Lung (tissue), 17 donors: ENCODE measurements at places on chromosomes 2 and 18.

DNA sequence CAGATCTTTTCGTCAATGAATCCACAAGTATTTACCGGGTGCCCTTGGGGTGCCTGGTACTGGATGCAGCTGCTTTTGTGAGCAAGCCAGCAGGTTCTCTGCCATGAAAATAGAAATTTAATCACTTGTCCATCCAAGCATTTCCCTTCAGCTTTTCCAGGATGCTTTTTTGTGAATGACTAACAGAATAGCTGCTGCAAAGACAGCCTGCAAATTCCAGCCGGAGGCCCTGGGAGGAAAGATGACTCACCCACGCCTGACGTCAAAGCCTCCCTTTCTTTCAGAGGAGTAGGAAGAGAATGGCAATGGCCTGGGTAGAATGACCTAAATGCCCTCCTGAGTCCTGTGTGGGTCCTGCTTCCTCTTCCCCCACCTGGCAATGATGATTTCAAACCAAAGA is 111.9 kb downstream of the AP1S3 start:
- DNase-seq: peak; percentile 54

DNA sequence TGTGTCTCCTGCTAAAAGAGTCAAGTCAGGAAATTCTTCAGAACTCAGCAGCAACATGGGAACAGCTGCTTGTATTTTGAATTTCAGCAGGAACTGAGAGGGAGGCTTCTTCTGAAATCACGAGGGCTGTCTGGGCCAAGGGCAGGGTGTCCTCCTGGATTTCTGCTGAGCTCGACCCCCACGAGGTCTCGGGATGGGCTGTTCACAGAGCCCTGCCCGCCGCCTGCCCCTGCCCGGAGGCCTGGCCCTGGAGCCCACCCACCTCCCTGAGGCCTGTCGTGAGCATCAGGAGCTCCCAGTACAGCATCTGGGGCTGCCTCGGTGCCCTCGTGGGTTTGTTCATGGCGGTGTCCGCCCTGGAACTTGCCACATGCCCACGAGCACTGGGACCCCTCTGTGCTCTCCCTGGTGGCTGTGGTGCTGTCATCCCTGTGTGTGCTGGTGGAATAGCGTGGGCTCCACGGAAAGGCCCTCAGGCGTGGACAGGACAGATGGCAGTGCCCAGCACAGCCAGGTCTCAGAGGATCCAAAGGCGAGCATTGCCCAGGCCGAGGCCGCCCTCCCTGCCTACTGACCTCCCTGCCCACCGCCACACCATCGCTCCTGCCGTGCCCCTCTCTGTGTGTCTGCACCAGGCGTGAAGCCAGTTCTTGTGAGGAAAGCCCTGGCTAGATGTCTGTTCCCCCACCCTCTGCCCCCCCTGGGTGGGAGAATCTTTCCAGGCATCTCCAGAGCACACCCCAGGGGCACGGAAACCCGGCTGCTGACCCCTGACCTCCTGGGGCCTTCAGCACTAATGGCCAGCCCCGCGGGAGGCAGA is 25.9 kb downstream of the RAMP1 start:
- DNase-seq: no peak

- no peak for DNase-seq
These were observed 129.0 kb downstream of the RND3 start for GRCh38 chr2:150358468-150358807.

DNA sequence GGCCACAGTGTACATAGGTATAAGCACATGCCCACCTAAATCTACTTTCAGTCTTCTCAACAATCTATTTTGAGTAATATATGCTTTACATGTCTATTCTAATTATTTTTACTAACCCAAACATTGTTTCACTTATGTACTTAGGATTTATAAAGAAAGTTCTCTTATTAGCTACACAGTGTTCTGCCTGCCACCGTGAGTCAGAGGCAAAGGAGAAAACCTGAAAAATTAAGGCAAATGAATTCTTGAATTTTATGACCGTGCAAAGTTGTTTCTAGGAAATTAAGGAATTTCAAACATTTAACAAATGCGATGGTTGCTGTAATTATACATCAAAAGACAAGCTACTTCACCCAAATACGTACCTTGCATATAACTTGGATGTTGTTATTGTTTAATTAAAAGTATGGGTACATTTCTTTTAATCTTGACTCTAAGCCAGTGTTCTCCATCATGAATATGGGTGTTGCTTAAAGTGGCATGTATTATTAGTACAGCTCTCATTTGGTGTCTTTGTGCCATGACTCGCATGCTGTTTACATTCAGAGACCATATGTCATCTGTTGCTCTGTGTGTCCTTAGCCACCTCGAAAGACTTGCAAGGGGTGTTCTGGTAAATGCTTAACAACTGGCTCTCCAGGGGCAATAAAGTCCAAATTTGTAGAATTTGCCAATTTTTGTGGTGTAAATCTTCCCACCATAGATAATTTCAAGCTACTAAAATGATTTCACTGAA is 154.3 kb upstream of the FN1 start:
- DNase-seq: no peak

GRCh38 chr2:105371156-105371555 is 27.7 kb downstream of the FHL2 start:
- no peak for DNase-seq

GRCh38 chr2:1910592-1911246 is 166.4 kb upstream of the PXDN start:
- peak; percentile 71 for DNase-seq

DNA sequence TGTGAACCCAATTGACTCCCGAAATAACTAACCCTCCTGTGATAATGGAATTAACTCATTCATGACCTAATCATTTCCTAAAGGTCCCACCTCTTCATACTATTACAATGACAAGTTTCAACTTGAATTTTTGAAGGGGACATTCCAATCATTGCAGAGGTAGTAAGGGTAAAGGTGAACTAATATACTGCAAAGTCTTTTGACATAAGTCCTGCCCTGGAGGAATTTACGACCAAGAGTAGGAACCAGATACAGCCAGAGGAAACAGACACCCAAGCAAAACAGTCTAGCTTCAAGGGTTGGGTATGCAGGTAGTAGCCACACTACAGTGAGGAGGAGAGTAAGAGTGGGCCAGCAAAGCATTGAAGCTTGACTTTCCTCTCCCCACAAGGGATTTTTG is 1.2 kb upstream of the SRBD1 start:
- no peak for DNase-seq
